Activated naive CD4-positive, alpha-beta T cell treated with anti-CD3 and anti-CD28 coated beads, Interleukin-2, amount 10 ng/mL, durations not matched to agents 7 days and 5 days (primary cell): ENCODE measurements at places on chromosomes 6 and 20.
A peak's percentile ranks its signal among the peaks of the same experiment; 100 is the strongest.

DNA sequence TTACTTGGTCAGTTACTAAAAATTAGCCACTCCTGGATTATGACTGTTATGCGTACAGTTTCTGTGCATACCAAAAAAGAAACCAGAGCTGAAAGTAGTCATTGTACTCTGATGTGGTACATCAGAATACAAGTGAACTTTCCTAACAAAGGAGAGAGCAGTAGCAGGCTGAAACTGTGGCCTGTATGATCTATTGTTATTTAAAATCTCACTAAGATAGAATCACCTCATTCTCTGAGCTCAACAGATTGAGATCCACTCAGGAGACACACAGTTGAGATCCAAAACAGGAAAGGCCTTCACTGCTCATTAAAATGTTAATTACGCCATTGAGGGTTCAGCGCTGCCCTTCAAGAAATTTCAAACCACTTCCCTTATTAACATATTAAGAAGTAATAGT is 576.4 kb downstream of the LMBRD1 start:
- DNase-seq, result no peak
- H3K27me3 ChIP-seq, result no peaks in the 10 kb centered on the region
- no peaks in the 10 kb centered on the region for H3K4me1 ChIP-seq
- H3K4me3 ChIP-seq, result no peak overlapping the region

DNA sequence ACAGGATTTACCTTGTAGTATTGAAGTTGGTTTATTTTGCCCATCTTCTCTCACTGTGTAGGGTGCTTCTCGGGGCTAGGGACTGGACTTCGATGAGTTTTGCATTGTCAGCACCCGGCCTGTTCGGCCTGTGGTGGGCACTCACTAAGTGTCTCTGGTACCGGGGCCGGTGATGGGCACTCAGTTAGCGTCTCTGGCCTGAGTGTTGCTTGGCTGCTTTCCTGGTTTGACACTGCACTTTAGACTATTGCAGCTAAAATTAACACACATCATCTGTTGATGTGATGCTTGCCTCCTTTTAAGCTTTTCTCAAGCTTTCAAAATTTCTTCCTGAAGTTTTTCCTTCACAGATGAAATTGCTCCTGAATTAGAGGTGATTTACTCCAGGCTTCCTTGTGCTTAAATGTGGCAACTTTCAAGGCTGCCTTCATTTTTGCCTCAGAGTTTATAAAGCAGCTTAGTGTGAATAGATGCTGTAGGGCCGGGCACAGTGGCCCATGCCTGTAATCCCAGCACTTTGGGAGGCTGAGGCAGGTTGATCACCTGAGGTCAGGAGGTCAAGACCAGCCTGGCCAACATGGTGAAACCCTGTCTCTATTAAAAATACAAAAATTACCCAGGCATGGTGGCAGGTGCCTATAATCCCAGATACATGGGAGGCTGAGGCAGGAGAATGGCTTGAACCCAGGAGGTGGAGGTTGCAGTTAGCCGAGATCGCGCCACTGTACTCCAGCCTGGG is 41.7 kb upstream of the TULP4 start:
- H3K4me3 ChIP-seq, result peak overlapping the region; percentile 26
- peak; percentile 46 for DNase-seq
- peaks cover 34% of the 10 kb centered on the region for H3K4me1 ChIP-seq
- peak overlapping the region; percentile 89 for H3K27ac ChIP-seq

DNA sequence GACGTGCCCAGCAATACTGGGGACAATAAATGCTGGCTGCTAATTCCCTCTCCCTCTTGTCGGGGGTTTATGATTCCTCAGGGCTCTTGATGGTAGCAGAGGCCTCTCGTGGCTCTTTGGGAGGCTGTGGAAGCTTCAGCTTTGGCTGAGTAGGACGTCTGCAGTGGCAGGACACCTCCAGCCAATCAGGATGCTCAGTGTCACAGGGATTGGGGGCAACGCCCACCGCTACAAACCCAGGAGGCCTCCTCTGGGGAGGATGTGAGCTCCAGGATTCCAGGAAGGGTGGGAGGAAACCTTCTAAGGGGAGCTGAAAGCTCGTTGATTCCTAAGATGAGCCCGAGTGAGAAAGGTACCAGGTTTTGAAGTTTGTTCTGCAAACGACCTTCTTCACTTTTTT is 19.4 kb downstream of the RSPO4 start:
- H3K36me3 ChIP-seq, result no peaks in the 10 kb centered on the region
- H3K27ac ChIP-seq, result no peak overlapping the region
- H3K27me3 ChIP-seq, result peaks cover 32% of the 10 kb centered on the region
- H3K4me1 ChIP-seq, result no peaks in the 10 kb centered on the region

GRCh38 chr6:44192428-44193041 is 24.2 kb upstream of the MYMX start:
- no peak for DNase-seq
- H3K4me1 ChIP-seq, result peaks cover 6% of the 10 kb centered on the region
- no peaks in the 10 kb centered on the region for H3K36me3 ChIP-seq
- no peak overlapping the region for H3K4me3 ChIP-seq
- no peak overlapping the region for H3K27ac ChIP-seq

DNA sequence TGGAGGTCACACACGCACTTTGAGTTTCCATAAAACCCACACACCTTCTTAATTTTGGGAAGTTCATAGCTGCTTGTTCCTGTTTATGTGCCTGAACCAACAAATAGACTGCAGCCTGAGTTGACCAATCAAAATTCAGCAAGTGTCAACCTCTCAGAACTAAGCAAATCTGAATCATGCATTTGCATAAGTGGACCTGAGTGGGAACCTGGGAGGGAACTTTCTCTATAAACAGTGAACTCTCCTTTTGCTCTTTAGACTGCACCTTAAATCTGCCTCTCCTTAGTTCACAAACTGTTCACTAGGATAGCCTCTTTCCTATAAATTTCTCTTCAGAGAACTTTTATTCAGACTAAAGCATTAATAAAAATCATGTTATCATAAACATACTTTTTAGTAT is 37.9 kb downstream of the SLC17A1 start:
- peaks cover 10% of the 10 kb centered on the region for H3K27me3 ChIP-seq
- no peak overlapping the region for H3K4me3 ChIP-seq
- no peak for DNase-seq
- no peaks in the 10 kb centered on the region for H3K4me1 ChIP-seq
- no peak overlapping the region for H3K27ac ChIP-seq

DNA sequence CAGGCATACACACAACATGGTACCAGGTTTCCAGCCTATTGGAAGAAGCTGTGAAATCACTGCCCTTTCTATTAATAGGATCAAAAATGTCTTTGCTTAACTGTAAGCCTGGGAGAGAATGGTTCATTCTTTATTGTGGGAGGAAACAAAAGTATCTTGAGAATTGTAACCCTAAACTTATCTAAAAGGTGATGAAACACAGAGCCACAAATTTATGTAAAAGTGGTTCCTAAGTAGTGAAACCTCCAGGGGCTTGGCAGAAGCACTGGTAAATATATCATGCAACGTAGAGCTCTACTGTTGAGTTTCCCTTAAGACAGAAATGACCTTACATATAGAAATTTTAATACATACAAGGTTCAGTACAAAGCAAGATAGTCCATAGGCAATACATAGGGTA is 17.2 kb upstream of the NOX3 start:
- no peaks in the 10 kb centered on the region for H3K4me1 ChIP-seq
- DNase-seq, result no peak
- H3K4me3 ChIP-seq, result no peak overlapping the region
- no peak overlapping the region for H3K27ac ChIP-seq
- no peaks in the 10 kb centered on the region for H3K27me3 ChIP-seq

DNA sequence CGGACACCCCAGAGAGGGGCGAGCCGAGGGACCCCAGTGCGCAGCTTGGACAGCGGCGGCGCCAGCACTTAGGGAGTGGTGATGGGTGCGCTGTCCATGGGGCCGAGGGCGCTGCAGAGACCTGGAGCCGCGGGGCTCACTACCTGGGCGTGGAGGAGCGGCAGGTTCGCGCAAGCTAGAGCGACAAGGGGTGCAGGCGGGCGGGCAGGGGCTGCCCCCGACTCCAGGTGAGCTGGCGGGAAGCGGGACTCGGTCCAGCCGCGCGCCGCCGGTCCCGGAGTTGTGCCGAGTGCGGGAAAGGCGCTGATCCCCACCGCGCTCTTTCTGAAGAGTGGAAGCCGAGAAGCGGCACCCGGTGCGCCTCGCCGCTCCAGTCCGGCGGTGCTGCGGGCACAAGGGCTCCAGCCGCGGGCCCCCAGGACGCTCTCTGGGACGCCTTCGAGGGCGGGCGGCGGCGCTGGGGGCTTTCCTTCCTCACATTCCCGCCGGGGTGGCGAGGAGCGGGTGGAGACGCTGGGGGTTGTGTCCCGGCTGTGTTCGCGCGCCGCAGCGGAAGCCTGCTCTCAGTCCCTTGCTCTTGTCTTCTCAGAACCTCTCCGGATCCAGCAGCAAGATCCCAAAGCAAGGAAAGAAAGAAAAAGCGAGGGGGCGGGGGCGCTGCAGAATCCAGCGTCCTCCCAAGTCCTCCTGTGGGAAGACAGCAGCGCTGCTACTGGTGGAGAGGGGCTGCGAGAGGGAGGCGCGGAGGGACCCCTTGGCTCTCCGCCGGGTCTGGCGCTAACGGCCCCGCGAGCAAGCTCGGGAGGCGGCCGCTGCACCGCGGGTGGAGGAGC is at the start of gene B3GAT2:
Gene B3GAT2, minus strand, starts transcription at position 610 of the 833 bp plus-strand sequence. CDS start 631 bp downstream, outside the sequence.
- peaks cover 22% of the 10 kb centered on the region for H3K4me1 ChIP-seq
- H3K27me3 ChIP-seq, result peaks cover 74% of the 10 kb centered on the region
- peak within 1 kb of the TSS; percentile 42 for H3K27ac ChIP-seq
- H3K36me3 ChIP-seq, result no peaks in the 10 kb centered on the region
- DNase-seq, result peak; percentile 21
